Right kidney (tissue), 9 donors: ENCODE measurements at places on chromosomes 5 and 9.

DNA sequence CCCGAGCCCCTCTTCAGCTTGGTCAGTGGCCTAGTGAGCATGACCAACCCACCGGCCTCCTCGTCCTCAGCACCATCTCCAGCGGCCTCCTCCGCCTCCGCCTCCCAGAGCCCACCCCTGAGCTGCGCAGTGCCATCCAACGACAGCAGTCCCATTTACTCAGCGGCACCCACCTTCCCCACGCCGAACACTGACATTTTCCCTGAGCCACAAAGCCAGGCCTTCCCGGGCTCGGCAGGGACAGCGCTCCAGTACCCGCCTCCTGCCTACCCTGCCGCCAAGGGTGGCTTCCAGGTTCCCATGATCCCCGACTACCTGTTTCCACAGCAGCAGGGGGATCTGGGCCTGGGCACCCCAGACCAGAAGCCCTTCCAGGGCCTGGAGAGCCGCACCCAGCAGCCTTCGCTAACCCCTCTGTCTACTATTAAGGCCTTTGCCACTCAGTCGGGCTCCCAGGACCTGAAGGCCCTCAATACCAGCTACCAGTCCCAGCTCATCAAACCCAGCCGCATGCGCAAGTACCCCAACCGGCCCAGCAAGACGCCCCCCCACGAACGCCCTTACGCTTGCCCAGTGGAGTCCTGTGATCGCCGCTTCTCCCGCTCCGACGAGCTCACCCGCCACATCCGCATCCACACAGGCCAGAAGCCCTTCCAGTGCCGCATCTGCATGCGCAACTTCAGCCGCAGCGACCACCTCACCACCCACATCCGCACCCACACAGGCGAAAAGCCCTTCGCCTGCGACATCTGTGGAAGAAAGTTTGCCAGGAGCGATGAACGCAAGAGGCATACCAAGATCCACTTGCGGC lies 1.8 kb downstream of the EGR1 start:
- no peak for DNase-seq

GRCh38 chr9:35432076-35432475 lies 57.8 kb upstream of the RUSC2 start:
- DNase-seq, result no peak

DNA sequence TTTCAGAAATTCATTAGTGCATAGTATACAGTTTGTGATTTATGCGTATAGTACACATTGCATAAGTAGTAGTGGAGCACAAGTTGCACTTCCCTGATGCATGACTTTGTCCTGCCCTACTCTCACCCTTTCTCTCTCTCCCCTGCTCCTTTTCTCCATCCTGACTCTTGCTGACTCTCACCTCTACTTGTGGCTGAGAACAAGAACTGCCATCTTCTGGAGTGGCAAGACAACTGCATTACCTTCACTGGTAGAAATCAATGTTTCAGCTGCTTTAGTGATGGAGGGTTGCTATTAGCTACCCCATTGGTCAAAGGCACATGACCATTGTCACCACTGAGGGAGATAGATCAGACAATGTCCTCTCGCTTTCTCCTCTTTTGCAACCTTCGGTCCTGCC lies 26.9 kb downstream of the SPEF2 start:
- DNase-seq, result no peak

DNA sequence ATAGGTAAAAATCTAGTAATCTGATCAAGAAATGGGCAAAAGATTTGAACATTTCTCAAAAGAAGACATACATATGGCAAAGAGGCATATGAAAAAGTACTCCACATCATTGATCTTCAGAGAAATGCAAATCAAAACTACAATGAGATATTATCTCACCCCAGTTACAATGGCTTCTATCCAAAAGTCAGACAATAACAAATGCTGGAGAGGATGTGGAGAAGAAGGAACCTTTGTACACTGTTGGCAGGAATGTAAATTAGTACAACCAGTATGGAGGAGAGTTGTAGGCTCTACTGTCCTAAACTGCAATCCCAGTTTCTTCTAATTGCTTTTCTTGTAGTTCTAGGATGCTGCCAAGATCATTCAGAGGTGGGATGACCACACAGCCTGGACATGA lies 193.5 kb upstream of the RFX3 start:
- no peak for DNase-seq

DNA sequence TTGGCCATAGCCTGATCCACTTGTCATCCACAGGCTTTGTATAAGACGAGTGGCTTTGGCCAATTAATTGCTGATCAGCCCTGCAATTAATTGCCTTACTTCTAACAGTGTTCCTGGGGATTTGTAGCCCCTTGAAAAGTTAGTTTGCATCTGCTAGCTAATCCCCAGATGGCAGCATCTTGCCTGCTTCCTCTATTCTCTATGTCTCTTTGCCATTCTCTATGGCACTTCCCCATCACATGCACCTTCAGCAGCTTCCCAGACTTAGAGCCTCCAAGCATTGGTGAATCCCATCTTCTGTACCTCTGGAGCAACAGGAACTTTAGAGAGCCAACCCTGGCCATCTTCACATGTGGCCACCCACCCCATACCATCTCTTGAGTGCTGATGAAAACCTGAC lies 197.0 kb upstream of the DMAC1 start:
- no peak for DNase-seq

GRCh38 chr9:22147813-22148527 lies 138.9 kb upstream of the CDKN2B start:
- DNase-seq, result no peak

DNA sequence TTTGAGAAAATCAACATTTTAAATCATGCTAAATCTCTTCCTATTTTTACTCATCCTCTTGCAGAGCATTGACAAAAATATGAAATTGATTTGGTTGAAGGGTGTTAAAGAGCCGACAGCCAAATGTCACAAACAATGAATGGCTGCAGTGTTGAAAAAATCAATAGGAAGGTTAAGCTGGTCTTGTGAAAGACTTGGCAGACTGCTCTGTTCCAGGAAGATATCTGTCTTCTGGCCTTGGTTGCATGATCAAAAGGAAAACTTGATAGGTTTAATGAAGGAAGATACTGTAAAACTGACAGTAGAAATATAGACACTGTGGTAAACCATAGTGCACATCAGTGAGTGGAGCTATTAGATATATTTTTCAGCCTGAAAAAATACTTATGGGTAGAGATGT lies 103.6 kb downstream of the PBX3 start:
- DNase-seq, result no peak
